ENCODE measurements at places on chromosomes 6 and 20. TPM values are rescaled to one million over a fixed set of nuclear protein-coding genes. Genes with fewer than 3 reads are reported as not detected.
A peak's percentile ranks its signal among the peaks of the same experiment; 100 is the strongest.

- no peak for DNase-seq
Measured at GRCh38 chr6:16728513-16729182, 32.6 kb downstream of the ATXN1 start.

- DNase-seq = no peak
Measured at GRCh38 chr20:45294003-45294368, 12.7 kb upstream of the RBPJL start.

DNA sequence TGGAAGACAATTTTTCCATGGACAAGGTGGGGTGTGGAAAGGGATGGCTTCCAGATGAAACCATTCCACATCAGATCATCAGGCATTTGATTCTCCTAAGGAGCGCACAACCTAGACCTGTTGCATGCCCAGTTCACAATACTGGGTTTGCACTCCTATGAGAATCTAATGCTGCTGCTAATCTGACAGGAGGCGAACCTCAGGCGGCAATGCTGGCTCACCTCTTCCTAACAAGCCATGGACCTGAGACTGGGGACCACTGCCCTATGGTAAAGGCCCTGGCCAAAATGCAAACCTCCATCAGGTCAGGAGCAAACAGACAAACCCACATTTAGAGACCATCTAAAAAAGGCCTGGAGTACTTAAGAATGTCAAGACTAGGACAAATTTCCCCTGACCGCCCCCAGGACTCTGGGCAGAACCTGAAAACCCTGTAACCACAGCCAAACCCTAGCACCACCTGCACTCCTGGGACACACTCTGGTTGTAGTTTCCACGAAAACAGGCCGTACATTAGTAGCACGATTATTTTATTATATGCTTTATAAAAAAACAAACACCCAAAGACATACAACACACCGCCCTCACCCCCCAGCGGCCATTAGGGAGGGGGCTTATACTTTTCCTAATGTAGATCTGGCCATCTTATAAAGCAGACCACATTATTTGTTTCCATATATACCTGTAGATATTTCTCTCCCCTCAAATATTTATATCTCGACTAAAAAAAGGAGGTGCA is 27.3 kb downstream of the SNX5 start:
- no peak for DNase-seq

- no peak for DNase-seq
Measured at GRCh38 chr6:97195117-97195516, 87.9 kb downstream of the MMS22L start.

GRCh38 chr20:61664556-61665320 is 400.9 kb downstream of the TAF4 start:
- DNase-seq = peak; percentile 34

GRCh38 chr6:22364306-22364705 is 67.5 kb upstream of the PRL start:
- no peak for DNase-seq

Gene PRKN
- total RNA-seq = 22.2 TPM

Gene SIM1
- total RNA-seq = not detected

- no peak for DNase-seq
Measured at GRCh38 chr20:36856691-36857635, 19.0 kb upstream of the TLDC2 start.

DNA sequence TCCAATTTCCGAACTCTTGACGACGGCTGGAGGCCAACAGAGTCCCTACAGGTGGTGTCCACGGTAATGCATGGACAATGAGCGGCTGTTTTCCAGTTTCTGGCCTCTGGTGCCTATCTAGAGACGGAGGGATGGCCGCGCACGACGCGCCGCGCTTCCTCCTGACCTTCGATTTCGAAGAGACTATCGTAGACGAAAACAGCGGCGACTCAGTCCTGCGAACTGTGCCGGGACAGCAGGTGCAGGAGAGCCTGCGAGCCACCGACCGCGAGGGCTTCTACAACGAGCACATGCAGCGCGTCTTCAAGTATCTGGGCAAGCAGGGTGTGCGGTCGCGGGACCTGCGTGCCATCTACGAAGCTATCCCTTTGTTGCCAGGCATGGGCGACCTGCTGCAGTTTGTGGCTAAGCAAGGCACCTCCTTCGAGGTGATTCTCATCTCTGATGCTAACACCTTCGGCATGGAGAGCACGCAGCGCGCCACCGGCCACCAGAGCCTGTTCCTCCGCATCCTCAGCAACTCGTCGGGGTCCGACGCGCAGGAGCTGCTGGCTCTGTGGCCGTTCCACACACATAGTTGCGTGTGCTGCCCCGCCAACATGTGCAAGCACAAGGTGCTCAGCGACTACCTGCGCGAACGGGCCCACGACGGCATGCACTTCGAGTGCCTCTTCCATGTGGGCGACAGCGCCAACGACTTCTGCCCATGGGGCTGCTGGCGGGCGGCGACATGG is 169.4 kb downstream of the CDK19 start:
- DNase-seq = no peak

- no peak for DNase-seq
Measured at GRCh38 chr6:56246541-56246880, 869 bp downstream of the COL21A1 start.

GRCh38 chr20:13291157-13291556 is 70.1 kb downstream of the ISM1 start:
- no peak for DNase-seq

- DNase-seq = no peak
Measured at GRCh38 chr6:37865504-37865903, 46.0 kb downstream of the ZFAND3 start.

Gene BEND3
- 1.1 TPM for total RNA-seq

Gene TRAPPC3L
- total RNA-seq = 0.24 TPM

GRCh38 chr20:36847710-36848040 is 28.3 kb upstream of the TLDC2 start:
- no peak for DNase-seq

DNA sequence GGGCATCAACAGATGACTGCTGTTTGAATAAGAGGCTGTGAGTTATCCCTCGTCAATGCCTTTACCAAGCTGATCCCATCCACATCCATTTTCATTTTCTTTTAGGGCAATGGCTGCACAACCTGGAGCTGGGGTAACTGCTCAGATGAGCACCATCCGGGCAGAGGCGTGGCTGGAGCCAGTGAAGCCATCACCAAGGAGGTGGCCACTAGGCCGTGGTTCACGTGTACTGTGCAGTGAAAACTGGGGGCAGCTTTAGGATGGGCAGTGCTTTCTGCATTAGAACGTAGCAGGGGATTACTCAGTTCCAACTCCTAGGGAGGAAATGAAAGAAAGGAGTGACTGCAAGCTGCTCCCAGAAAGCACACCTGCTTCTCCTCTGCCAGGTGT is 51.2 kb downstream of the RRBP1 start:
- DNase-seq = no peak

Gene RXRB
- 32.5 TPM for total RNA-seq

DNA sequence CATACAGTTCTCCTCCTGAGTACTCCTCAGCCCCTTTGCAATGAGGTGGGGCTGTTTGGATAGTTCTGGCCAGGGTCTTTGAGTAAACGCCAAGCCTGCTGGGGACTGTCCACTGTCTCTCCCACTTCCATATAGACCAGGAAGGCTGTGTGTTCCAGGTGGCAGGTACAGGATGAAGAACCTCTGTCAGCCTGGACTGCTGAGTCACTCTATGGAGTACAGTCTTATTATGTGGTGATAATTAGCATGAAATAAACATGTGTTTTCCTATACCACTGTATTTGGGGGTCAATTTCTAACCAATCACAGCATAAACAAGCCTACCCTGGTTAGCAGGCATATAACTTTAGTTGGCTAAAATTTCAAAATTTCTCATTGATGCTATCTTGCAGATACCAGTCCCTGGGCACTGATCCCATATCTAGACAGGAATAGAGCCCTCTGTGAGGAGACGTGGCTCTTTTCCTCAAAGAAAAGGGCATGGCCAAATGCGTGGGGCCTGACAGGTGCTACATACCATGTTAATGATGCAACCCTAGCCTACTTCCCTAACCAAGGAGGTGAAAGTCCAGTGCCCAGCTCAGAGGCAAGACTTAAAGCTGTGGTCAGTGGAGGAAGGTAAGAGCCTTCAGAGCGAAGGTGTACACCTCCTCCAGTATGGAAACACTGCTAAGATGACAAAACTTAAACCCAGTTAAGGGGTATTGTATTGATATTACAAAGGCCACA is 4.5 kb upstream of the ALDH8A1 start:
- DNase-seq = no peak

- peak; percentile 57 for DNase-seq
Measured at GRCh38 chr6:152636609-152637295, 410 bp downstream of the SYNE1 start.

DNA sequence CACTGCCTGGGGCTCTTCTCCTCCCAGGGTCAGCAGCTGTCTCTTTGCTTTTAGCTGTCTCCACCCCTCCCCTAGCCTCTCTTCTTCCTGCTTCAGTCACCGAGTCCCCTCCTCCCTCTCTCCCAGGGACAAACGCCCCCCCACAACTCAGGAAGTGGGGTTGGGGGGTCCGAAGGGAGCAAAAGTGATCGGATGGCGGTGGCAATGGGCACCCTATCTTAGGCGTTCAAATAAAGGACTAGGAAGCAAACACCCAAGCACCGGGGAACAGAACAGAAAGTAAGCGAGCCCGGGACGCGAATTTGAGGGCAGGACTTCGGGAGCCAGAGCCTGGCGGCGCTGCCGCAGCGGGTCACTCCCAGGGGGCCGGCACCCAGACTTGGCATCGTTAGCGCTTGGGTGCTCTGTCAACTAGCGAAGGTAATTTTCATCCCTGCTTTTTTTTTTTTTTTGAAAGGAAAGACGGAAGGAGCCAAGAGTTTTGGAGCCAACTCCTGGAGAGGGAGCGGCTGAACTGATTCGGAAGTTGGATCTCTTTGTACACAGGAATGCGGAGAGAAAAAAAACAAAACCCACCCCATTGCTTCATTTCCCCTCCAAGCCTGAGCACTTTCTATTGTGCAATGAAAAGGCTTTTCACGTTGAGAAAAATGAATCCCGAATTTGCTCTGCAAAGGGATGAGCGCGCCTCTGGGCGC is 815 bp upstream of the ITPR3 start:
- DNase-seq = peak; percentile 49

Measured in left cardiac atrium (tissue), 4 donors.